Central memory CD8-positive, alpha-beta T cell (primary cell): ENCODE measurements at places on chromosomes 5 and 9.
A peak's percentile ranks its signal among the peaks of the same experiment; 100 is the strongest.

DNA sequence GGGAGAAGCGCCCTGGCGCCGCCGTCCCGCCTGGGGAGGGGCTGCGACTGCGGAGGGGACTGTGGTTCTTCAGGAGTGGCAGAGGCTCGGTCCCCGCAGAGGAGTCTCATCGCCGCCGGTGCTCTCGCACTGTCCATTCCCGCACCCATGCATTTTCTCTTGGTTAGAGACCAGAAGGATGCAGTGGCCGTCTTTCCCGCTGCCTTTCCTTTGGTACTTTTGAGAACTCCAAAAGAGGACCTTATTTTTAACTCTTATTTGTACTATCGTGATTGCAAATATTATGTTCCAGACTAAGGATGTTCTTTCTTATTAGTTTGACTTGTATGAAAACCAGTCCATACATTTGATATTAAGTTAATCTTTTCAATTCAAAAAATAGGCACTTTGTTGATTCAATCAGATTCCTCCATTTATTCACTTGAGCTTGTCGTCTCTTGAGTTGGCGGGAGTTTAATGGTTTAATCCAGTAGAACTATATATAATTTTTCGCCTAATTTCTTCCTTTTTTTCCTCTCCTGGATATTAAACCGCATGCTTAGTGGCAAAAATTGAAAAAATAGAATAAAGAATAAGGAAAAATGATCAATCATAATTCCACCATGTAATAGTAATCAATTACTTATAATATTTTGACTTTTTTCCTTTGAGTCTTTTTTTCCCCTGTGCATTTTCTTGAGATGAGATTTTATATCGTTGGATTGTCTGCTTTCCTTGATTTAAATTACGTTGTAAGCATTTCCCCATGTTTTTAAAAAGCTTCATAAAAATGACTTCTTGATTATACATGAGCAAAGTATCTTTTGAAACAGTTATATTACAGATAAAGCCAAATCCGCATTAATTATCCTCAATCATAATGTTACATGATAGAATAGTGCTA lies 861 bp downstream of the ZFYVE16 start:
- H3K27ac ChIP-seq: peak overlapping the region; percentile 92
- DNase-seq: no peak
- H3K4me1 ChIP-seq: peaks cover 24% of the 10 kb centered on the region
- peaks cover 16% of the 10 kb centered on the region for H3K36me3 ChIP-seq

- DNase-seq: no peak
- H3K27me3 ChIP-seq: peaks cover 65% of the 10 kb centered on the region
- H3K4me3 ChIP-seq: no peak overlapping the region
- H3K36me3 ChIP-seq: no peaks in the 10 kb centered on the region
Observed at GRCh38 chr5:36033486-36033885, 33.2 kb downstream of the UGT3A2 start.

DNA sequence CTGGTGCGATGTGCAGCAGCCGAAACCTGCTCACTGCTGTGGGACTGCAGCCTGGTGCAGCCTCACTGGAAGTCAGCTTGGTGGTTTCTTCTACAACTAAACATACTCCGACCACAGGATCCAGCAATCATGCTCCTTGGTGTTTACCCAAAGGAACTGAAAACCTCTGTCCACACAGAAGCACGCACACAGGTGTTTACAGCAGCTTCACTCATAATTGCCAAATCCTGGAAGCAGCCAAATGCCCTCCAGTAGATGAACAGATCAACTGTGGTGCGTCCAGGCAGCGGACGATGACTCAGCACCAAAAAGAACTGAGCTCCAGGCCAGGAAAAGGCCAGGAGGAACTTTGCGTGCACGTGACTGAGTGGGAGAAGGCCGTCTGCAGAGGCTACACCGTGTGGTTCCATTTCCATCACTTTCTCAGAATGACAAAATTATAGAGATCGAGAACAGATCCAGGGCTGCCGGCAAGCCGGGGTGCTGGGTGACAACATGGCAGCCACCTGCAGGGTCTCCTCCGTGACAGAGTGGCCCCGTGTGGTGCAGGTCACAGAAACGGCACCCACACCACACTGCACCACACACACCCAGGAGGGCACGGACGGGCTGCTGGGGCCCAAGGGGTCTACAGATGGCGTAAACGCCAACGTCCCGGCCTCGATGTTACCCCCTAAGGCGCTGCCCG lies 23.1 kb upstream of the NSMF start:
- no peak for DNase-seq
- no peak overlapping the region for H3K27ac ChIP-seq
- H3K27me3 ChIP-seq: no peaks in the 10 kb centered on the region
- peaks cover 3% of the 10 kb centered on the region for H3K36me3 ChIP-seq
- no peak overlapping the region for H3K4me3 ChIP-seq

DNA sequence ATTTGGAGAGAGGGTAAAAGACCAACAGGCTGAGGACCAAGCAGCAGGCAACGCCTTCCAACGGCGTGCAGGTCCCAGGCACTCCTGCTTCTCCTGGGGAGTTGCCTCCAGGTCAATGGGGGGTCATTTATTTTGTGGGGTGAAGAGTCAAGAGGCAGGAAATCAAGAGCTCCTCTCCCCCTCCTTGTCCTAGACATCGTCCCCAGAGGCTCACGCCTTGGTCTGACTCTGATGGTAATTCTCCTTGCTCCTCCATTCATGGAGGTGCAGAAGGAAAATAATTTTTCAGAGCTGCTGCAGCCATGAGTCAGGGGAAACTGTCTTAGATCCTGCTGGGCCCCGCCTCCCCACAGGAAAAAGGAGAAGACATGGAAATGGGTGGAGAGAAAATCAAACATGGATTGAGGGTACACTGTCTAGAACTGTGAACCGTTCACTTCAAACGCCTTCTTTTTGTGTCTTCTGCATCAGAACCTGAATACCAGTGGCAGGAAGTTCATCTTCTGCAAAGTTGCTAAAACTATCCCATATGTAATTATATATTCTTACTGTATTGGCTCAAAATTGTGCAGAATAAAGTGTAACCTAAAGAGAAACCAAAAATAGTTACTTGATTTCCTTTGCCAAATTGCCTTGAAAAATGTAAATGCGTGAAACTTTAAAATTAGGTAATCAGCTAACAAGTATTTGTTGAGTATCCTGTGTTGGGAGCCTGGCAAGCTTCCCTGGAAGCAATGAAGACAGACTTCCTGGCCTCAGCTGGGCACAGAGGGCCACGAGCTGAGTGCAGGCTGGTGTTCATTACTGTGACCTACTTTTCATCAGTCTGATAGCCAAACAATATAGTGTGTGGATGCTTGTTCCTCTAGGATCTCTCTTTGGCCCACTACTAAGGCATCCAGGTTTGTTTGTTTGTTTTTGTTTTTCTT lies 142.0 kb downstream of the CMYA5 start:
- H3K36me3 ChIP-seq: no peaks in the 10 kb centered on the region
- H3K4me3 ChIP-seq: no peak overlapping the region
- H3K27ac ChIP-seq: no peak overlapping the region
- peaks cover 31% of the 10 kb centered on the region for H3K27me3 ChIP-seq
- H3K4me1 ChIP-seq: no peaks in the 10 kb centered on the region

- no peaks in the 10 kb centered on the region for H3K27me3 ChIP-seq
- no peak overlapping the region for H3K27ac ChIP-seq
- no peak for DNase-seq
- H3K4me1 ChIP-seq: no peaks in the 10 kb centered on the region
Observed at GRCh38 chr5:643351-643801, 31.2 kb downstream of the CEP72 start.

DNA sequence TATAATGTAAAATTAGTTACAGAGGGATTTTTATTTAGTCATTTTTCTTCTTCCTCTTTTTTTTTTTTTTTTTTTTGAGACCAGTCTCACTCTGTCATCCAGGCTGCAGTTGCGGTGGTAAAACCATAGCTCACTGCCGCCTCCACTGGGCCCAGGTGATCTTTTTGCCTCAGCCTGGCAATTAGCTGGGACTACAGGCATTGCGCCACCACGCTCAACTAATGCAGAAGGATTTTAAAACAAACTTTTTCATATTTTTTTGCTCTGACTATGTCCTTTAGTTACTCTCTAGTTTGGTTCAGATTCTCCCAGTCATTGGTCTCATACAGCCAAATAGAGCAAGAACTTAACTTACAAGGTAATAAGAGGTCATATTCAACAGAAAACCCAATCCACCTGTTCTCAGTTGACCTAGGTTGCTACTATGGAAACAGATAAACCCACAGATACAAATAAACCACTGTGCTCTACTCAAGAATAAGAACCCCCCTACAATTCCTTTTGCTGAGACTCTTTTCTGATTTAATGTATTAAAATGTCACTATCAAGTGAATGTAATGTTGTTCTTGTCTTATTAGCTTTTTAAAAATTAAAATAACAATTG lies 50.1 kb upstream of the TTC39B start:
- H3K4me3 ChIP-seq: no peak overlapping the region
- H3K36me3 ChIP-seq: no peaks in the 10 kb centered on the region
- H3K4me1 ChIP-seq: no peaks in the 10 kb centered on the region
- no peak for DNase-seq

GRCh38 chr5:159817262-159818029 lies 98.8 kb upstream of the ADRA1B start:
- H3K4me3 ChIP-seq: no peak overlapping the region
- no peak overlapping the region for H3K27ac ChIP-seq
- H3K27me3 ChIP-seq: peaks cover 36% of the 10 kb centered on the region
- no peak for DNase-seq
- H3K4me1 ChIP-seq: no peaks in the 10 kb centered on the region

DNA sequence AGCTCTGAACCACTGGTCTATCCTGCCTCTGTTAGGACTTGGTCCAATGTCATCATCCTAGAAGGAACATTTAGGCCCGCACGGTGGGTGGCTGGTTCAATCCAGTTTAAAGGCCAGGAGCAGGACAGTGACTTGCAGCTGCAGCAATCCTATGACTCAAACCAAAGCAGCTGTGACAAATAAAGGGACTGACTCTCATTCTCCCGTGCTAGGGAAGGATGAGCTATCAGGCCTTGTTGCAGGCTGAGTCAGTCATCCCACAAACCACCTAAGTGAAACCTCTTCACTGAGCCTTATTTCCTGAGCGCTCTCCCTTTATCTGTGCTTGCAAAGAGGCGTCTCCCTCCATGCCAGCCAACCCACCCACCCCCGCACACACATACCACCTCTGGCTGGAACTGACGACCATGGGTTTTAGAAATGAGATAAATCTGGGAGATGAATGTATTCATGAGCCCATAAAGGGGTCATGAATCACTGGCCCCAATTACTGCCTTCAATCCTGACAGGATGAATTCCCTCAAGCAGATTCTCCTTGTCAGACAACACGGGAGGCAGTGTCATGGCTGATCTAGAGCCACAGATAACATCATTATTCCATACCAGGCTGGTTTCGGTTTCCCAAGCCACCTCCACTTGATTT lies 93.4 kb downstream of the KCNIP1 start:
- H3K27ac ChIP-seq: no peak overlapping the region
- no peak for DNase-seq
- peaks cover 2% of the 10 kb centered on the region for H3K36me3 ChIP-seq
- H3K4me1 ChIP-seq: no peaks in the 10 kb centered on the region

DNA sequence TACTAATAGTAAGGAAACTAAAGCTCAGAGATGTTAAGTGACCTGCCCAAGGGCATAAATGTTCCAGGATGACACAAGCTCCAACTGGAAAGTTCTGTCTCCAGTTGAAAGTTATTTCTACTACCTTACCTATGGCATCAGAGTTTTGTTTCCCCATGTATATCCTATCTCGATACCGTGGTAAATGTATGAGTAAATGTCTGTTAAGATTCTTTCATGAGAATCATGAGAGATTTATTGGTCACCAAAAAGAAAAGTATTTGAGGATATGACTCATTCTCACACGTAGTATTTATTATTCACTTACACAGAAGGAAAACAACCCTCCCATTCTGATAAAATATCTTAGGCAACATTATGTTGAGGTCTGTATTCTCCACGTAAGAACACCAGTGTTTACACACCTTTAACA lies 11.1 kb upstream of the SHOC1 start:
- no peaks in the 10 kb centered on the region for H3K36me3 ChIP-seq
- H3K4me3 ChIP-seq: no peak overlapping the region
- peaks cover 20% of the 10 kb centered on the region for H3K27me3 ChIP-seq
- peaks cover 10% of the 10 kb centered on the region for H3K4me1 ChIP-seq
- DNase-seq: no peak

GRCh38 chr5:107058803-107059202 lies 611.9 kb downstream of the EFNA5 start:
- H3K27me3 ChIP-seq: peaks cover 2% of the 10 kb centered on the region
- no peak overlapping the region for H3K4me3 ChIP-seq
- H3K4me1 ChIP-seq: no peaks in the 10 kb centered on the region
- no peak for DNase-seq

DNA sequence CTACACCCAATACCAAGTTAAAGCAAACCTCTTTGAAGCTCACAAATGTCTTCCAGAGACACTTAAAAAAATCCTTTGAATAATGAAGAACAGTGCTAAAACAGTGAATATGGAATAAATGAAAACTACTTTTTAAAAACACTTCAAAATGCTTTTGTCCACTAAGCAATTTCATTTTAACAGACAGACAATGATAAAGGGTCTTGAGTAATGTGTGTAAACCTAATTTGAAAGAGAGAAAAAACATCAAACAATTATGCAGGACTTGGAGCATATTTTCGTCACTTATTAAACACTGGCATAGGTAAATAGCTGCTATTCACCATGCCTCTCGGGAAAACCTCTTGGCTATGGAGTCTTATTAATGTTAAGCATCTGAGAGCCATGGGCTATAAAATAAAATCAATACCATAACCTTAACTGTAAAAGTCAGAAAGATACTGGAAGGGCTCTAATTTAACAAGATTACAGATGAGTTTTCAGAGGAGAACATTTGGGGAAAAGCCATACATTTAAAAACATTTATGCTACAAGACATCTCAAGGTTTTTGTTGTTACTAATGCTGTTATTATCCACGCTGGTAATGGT lies 177.8 kb downstream of the NFIB start:
- no peaks in the 10 kb centered on the region for H3K27me3 ChIP-seq
- H3K4me1 ChIP-seq: no peaks in the 10 kb centered on the region
- no peak overlapping the region for H3K4me3 ChIP-seq

DNA sequence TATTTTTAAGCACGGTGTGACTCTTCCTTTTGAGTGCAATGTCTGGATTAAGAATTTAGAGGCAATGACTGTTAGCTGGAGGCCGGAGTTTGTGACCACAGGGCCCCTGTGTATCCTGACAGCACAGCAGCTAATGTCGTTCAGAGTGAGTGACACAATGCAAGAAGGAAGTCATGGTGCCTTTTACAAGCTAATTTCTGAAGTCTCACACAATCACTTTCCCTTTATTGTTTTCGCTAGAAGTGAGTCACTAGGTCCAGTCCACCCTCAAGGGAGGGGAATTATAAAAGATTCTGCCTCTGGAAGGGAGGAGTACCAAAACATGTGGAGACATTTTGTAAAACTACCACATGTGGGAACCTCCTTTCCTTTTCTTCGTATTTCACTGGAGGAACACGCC lies 185.5 kb upstream of the FGF10 start:
- H3K4me1 ChIP-seq: no peaks in the 10 kb centered on the region
- no peak for DNase-seq
- H3K27me3 ChIP-seq: no peaks in the 10 kb centered on the region
- no peak overlapping the region for H3K27ac ChIP-seq
- H3K4me3 ChIP-seq: no peak overlapping the region
